CD4-positive, alpha-beta T cell treated with Interleukin-6 for 4 hours (primary cell): ENCODE measurements at places on chromosomes 7 and 10.
A peak's percentile ranks its signal among the peaks of the same experiment; 100 is the strongest.

DNA sequence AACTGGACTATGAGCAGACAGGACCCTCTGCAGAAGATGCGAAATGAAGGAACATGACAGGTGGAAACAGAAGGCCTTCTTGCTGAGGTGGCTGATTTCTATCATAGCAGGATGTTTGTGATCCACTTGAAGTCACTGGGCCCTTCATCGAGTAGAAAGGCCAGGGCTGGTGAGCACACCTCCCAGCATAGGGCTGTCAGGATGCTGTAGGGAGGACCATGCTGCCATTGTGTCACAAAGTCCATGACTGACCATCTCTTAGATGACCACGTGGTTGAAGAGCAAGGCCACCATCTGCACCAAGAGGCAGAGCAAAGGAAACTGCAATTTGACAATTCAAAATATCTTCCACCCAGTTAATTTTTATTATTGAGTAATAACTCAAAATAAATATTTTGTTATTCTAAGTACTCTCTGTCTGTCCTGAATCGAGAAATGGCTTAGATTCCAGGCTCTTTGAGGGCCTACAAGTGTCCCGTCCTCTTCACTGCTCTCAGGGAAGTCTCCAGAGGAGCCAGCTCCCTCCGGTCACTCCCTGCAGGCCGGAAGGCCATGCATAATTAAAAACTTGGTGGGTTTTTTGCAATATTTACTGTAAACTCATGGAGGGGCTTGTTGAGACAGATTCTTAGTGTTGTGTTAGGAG lies 249.3 kb upstream of the ZMIZ1 start:
- no peak for DNase-seq

DNA sequence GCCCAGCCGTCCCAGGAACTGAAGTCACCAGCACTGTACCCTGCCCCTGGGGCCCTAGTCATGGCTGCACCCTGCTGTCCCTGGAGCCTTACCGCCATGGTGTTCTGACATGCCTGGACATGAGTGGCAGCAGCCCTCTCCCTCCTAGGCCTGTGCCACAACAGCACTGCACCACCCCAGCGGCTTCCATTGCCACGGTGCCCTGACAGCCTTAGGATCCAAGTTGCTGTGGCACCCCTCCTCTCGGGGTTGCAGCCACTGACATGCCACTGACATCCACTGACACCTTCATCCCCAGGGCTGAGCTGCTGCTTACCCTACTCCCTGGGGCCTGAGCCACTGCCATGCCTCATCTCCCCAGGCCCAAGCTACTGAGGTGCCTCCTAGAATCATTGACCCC lies 39.6 kb upstream of the SHH start:
- no peak for DNase-seq

GRCh38 chr7:43954524-43955228 lies 28.4 kb downstream of the UBE2D4 start:
- DNase-seq: peak; percentile 15

DNA sequence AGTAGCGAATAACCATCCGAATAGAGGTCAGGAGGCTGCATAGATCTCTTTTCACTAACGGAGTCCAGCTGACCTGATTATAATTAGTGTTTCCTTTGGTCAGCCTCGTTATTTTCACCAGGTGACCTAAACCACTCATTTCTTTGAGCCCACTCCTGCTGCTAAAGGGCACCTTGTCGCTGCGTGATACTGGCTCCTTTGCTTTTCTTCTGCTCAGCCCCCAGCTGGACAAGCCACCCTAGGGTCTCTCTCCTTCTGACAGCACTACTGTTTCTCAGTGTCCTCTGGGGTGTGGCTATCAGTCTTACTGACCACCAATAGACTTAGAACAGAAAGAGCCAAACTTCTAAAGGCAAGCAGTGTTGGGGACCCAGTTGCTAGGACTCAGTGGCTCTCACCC lies 2.7 kb upstream of the IGFBP3 start:
- DNase-seq: no peak

DNA sequence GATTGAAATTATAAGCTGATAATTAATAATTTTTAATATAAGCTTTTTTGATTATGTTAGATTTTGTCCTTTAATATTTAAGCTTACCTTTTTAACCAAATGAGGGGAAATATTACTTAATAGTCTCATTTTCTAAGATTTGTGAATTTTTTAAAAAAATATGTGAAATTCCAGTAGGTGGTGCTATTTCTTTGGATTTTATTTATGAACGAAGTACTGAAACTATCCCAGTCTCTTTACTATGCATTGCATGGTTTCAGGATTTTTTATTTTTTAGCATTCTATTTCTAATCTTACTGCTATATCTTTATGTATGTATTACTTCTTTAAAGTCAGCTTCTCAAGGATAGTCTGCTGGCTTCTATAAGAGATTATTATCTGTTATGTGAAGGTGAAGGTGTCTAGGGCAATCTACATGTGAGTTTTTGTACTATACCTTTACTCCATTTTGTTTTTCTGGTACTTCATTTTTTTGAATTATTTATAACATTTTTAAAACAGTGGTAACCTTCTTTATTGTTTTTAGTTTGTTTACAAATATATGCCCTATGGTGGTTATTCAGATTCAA lies 78.3 kb downstream of the ATRNL1 start:
- no peak for DNase-seq

DNA sequence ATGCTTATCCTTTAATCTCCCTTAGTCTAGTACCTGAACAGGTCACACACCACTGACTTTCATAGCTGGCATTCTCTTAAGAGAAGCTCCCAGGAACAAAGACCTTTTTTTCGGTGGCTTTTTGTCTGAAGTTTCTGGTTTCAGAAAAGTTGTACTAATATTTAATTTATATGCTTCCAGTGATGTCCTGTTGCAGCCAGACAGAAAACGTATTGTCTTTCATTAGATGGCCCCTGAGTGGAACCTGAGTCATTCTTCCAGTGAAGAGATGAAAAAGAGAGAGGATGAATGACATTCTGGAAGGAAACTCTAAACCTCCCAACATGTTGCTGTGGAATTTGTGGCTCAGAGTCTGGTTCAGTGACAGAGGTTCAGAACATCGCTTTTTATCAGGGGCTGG lies 274.8 kb upstream of the TAC1 start:
- no peak for DNase-seq

- no peak for DNase-seq
Measured at GRCh38 chr7:135428879-135429278, 81.0 kb downstream of the CNOT4 start.

GRCh38 chr10:5951167-5951711 lies 26.1 kb downstream of the IL15RA start:
- DNase-seq: no peak

GRCh38 chr10:102675011-102675665 lies 30.9 kb downstream of the TRIM8 start:
- DNase-seq: no peak

DNA sequence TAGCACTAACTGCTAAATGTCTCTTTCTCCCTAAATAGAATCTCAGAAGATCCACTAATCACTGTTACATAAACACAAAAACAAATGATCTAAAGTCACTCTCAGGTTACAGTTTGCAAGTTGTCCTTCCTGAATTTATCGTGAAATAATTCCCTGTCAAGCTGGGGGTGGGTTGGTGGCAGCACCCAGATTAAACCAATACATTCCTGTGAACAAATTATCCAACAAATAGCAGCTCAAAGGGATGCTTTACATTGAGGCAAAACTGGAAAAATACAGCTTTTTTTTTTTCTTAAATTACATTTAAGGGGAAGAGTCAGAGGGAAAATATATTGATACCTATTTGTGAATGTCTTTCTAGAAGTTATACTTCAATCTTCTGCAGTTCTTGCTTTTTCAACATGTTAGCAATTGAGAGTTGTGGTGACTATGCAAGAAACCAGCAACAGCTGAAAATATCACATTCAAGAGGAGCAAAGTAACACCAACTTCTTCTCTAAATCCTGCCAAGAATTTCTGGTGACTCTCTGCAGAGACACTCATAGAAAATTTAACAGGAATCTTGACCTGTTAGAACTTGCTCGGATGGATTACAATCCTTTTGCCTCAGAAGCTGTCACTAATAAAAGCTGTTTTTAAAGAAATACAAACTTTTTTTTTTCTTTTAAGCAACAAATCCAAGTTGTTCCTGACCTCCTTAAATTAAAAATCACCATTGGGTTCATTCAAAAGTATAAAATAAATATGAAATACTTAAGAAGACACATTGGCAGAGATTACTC lies 18.9 kb downstream of the LMOD2 start:
- no peak for DNase-seq

DNA sequence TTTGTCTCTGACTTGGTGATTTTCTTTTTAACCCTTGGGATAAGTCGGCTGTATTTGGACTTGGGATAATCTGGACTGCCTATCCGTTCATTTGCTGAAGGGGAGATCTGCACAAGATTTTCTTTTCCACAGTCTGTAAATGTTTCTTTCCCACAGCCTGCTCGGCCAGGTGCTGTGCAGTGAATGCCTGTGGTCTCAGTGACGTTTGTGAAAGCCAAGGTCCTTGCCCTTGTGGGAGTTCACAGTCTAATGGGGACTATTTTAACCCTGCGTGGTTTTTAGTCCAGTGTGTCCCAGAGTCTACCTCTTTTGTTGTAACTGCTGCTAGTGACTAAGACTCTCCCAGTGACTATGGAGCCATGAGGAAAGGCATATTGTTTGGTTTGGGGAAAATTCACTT lies 8.9 kb downstream of the PNLIP start:
- no peak for DNase-seq

- no peak for DNase-seq
Measured at GRCh38 chr10:128734161-128734560, 607.9 kb upstream of the MKI67 start.

DNA sequence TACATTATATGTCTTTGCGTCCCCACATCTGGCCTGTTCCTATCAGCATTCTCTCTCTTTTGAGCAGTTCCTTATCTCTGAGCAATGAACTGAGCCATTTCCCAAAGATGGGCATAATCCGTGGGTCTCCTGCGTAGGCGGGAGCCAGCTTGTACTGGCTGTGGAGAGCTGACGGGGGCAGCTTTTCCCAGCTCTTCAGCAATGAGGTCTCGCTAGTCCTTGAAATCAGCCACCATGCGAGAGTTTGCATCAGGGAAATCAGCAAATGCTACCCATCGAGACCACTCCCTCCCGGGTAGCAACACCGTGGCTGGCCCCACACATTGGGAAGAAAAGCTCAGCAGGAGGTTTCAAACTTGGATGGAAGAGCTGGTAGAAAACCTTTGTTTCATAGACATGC lies 51.9 kb upstream of the FAM180A start:
- no peak for DNase-seq

DNA sequence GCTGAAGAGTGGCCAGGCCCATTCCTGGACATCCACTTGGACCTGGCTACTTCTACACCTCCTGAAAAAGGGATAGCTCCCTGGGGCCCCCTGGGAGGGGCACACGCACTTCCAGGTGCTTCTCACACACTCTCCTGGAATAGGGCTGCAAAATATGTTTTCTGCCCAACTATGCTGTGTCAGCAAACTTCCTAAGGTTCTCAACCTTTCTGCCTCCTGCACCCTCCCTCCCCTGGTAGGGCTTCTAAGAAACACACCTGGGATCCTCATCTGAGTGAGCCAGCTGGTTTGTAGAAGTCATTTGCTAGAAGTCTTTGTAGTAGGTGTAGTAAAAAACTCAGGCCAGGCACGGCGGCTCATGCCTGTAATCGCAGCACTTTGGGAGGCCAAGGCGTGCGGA lies 136.5 kb downstream of the ZMYND11 start:
- no peak for DNase-seq

- no peak for DNase-seq
Measured at GRCh38 chr10:33245343-33245742, 89.1 kb downstream of the NRP1 start.

GRCh38 chr7:477626-478220 lies 41.9 kb downstream of the PDGFA start:
- no peak for DNase-seq

DNA sequence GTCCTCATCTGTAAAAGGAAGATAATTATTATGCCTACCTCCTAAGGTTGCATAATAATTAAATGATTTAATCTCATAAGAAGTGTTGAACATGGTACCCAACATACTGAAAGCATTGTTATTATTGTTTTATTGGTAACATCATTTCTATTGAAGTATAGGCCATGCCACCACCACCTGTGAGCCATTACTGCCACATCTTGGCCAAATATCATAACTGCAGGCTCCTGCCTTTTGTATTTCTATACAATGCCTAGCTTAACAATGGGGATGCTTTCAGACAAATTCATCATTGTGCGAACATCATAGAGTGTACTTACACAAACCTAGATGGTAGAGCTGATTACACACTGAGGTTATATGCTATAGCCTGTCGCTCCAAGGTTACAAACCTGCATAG lies 61.1 kb upstream of the NPSR1 start:
- no peak for DNase-seq

DNA sequence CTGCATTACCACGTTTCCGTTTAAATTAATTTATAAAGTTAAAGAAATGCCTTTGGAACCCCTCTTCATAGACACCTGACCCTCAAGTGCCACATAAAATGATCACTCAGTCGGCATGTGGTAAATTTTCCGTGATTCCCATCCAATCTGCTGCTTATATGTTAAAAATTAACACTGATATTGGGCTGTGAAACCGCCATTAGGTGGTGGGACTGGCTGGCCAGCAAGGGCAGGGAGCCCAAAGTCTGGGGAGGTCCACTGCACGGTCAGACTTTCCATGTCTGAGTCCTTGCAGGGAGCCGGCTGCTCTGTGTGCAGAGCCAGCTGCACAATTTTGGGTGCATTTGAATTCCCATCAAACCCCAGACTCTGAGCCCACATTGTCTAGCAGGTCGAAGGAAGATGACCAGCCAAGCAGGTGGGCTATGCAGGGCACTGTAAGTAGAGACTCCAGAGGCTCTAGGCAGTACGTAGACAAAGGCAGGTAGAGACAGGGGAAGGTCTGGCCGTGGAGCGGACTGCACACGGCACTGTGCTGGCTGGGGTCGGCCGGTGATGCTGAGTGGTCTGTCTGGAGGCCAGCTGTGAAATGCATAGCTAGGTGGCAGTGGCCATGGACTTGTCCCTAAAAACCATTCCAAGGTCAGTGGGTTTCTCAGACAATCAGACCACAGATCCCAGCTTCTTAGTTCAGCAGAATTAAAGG lies 122.9 kb downstream of the SH3PXD2A start:
- no peak for DNase-seq

GRCh38 chr10:43885252-43885651 lies 236.6 kb upstream of the ZNF32 start:
- no peak for DNase-seq

GRCh38 chr10:65765006-65765541 lies 1160.8 kb upstream of the LRRTM3 start:
- no peak for DNase-seq

GRCh38 chr10:117364110-117364960 lies 10.9 kb downstream of the PDZD8 start:
- no peak for DNase-seq

DNA sequence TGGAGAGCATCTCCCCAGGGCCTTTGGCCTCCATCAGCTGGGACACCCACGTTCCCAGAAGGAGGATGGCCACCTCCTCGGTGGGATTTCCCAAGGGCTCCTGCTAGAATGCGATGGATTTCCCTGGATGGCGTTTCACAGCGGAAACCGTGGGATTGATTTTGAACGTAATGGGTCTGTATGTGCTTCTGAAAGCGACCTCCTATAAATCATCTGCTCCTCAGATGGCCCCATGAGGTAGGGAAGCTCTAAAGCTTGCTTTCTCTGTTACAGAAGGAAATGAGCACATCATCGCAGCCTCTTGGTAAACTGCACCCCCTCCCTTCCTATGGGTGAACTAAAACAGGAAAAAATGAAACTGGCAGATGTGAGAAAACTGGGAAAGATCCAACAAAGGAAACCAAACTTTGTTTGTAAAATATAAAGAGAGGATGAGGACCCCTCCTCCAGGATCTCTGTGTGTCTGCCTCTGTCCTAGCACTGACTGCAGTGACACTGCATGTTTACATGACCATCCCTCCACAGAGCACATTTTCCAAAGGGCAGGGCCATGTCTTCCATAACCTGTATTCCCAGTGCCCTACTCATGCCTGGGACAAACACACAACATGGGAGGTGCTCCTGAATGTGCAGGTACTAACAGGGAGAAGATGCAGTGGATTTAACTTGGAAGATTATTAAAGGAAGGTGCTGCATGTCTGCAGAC lies 57.6 kb downstream of the LYZL1 start:
- DNase-seq: no peak
